Tibial nerve (tissue), 4 donors: ENCODE measurements at places on chromosomes 3 and 15.
A peak's percentile ranks its signal among the peaks of the same experiment; 100 is the strongest.

DNA sequence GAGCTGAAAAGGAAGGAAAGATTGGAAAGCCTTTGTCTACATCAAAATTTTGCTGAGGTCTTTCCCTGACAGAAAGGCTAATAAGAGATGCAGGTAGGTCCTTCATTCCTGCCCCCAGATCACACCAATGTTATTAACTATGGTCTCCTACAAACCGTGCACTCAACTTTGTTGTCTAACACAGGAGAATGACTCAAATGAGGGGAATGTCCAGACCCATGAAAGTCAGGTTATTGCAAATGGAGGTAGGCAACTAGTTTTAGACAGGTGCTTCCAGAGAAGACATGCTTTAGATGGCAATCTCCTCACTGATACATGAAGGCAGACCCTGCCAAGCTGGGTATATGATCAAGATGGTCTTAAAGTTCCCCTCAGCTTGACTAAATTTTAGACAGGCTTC is 51.0 kb downstream of the NFKBIZ start:
- no peaks in the 10 kb centered on the region for H3K36me3 ChIP-seq
- no peak overlapping the region for H3K4me3 ChIP-seq
- H3K4me1 ChIP-seq = no peaks in the 10 kb centered on the region
- no peak for DNase-seq
- H3K27me3 ChIP-seq = no peaks in the 10 kb centered on the region
- no peak overlapping the region for H3K27ac ChIP-seq

DNA sequence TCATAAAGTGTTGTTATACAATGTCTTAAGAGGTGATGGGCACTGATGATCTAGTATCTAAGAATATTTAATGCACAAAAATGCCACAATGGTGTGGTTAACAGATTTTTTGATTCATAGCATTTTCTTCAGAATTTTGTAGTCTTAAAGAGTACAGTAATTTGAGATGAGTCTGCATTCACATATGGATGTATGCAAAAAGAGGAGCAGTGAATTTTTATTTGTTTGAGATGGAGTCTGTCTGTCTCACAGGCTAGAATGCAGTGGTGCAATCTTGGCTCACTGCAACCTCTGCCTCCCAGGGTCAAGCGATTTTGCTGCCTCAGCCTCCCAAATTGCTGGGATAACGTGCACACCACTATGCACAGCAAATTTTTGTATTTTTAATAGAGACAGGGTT is 110.5 kb downstream of the ZPLD1 start:
- H3K27ac ChIP-seq = no peak overlapping the region
- no peak for DNase-seq
- H3K4me3 ChIP-seq = no peak overlapping the region
- H3K4me1 ChIP-seq = no peaks in the 10 kb centered on the region
- no peaks in the 10 kb centered on the region for H3K27me3 ChIP-seq

- DNase-seq = no peak
- H3K4me1 ChIP-seq = no peaks in the 10 kb centered on the region
- H3K27me3 ChIP-seq = no peaks in the 10 kb centered on the region
- no peak overlapping the region for H3K4me3 ChIP-seq
These were observed 83.4 kb downstream of the EEFSEC start for GRCh38 chr3:128236657-128237056.

DNA sequence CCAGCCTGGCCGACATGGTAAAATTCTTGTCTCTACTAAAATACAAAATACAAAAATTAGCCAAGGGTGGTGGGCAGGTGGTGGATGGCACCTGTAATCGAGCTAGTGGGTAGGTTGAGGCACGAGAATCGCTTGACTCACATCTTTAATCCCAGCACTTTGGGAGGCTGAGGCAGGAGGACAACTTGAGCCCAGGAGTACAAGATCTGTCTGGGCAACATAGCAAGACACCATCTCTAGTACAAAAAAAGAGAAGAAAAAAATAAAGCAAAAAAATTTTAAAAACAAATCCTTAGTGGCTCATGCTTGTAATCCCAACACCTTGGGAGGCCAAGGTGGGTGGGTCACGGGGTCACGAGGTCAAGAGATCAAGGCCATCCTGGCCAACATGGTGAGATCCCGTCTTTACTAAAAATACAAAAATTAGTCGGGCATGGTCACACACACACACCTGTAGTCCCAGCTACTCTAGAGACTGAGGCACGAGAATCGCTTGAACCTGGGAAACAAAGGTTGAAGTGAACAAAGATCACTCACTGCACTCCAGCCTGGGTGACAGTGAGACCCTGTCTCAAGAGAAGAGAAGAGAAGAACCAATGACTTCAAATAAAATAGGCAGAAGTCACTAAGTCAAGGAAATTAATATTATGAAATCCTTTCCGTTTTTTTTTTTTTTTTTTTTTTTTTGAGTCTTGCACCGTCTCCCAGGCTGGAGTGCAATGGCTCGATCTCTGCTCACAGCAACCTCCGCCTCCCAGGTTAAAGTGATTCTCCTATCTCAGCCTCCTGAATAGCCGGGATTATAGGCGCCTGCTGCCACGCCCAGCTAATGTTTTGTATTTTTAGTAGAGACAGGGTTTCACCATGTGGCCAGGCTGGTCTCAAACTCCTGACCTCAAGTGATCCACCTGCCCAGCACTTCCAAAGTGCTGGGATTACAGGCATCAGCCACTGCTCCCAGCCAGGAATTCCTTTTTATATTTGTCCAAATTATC is 4.9 kb downstream of the RHOA start:
- peaks cover 86% of the 10 kb centered on the region for H3K4me1 ChIP-seq
- no peak overlapping the region for H3K4me3 ChIP-seq
- peak overlapping the region; percentile 97 for H3K27ac ChIP-seq
- H3K36me3 ChIP-seq = no peaks in the 10 kb centered on the region

GRCh38 chr15:99615460-99615859 is 49.7 kb downstream of the MEF2A start:
- H3K27ac ChIP-seq = no peak overlapping the region
- no peaks in the 10 kb centered on the region for H3K27me3 ChIP-seq
- no peaks in the 10 kb centered on the region for H3K36me3 ChIP-seq
